ENCODE measurements at places on chromosomes 12 and 14. TPM values are rescaled to one million over a fixed set of nuclear protein-coding genes. Genes with fewer than 3 reads are reported as not detected.
A peak's percentile ranks its signal among the peaks of the same experiment; 100 is the strongest.

DNA sequence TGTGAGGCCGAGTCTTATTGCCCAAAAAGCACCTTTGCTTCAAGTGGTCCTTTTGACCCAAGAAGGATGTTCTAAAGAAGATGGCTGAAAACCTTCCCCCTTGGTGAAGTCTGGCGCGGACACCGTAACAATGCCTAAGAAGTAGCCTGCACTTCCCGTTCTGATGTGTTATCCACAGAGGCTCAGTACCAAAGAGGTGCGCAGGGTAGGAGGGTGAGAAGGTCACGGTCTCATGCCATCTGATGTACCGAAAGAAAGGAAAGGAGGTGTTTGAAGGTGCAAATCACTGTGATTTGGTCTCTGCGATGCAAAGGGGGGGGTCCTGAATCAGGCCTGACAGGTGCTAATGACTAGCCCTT, 9.9 kb downstream of the PEBP1 start:
- H3K36me3 ChIP-seq, result peaks cover 56% of the 10 kb centered on the region
- H3K27ac ChIP-seq, result no peak overlapping the region
- no peak overlapping the region for H3K4me3 ChIP-seq
- no peak for DNase-seq
- no peaks in the 10 kb centered on the region for H3K4me1 ChIP-seq

GRCh38 chr14:74333909-74334308, 14.4 kb upstream of the VRTN start:
- peak; percentile 66 for DNase-seq
- H3K27ac ChIP-seq, result no peak overlapping the region
- H3K27me3 ChIP-seq, result peaks cover 16% of the 10 kb centered on the region
- no peaks in the 10 kb centered on the region for H3K4me1 ChIP-seq

DNA sequence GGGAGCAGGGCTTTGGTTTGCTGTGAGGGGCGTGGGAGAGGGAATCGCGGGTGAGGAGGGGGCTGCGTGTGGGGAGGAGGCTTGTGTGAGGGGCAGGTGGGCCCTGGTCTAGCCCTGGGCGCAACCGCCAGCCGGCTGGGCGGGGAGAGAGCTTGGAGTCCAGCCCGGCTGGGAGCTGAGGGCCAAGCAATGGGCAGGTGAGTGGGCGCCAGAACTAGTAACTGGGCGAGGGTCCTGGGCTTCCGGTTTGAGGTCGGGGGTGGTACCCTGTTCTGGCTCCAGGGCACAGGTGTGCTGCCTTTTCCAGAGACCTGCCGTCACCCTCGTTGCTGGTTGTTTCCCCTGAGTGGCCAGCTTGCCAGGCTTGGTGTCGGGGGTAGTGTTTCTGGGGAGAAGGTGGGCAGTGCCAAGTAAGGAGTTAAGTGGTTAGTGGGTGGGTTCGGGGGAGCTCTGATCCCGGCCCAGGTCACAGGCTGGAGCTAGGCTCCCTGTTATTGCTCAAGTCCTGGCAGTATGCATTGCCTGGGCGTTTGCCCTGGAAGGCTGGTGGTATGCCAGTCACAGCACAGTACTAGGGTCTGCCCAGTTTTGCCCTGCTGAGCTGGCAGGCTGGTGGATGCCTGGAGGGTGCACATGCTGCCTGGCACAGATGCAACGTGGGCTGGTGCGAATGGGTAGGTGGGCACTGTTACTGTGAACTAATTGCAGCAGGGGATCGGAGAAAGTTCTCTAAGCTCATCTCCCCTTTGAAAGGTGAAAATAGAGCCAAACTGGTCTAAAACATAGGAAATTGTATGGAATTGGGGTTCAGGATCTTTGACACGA, 683 bp downstream of the CIPC start:
- H3K4me3 ChIP-seq, result peak overlapping the region; percentile 99
- no peaks in the 10 kb centered on the region for H3K36me3 ChIP-seq
- H3K27me3 ChIP-seq, result no peaks in the 10 kb centered on the region
- no peak for DNase-seq
- peaks cover 17% of the 10 kb centered on the region for H3K4me1 ChIP-seq

DNA sequence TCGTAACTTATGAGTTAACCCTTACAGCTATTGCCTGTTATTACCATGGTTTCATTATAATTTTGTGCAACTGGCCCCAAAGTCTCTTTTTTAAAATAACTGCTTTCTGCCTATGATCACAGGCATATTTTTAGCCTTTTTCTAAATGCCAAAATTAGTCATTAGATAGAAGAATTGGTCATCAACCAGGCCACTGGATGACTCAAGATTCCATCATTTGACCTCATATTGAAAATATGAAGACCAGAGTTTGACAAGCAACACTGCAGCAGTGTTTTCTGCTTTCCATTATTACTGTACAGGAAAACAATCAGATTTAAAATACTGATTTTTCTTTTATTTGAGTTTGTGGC, 54.7 kb upstream of the OTOGL start:
- H3K4me3 ChIP-seq, result no peak overlapping the region
- H3K27ac ChIP-seq, result peak overlapping the region; percentile 74
- no peaks in the 10 kb centered on the region for H3K36me3 ChIP-seq
- H3K27me3 ChIP-seq, result no peaks in the 10 kb centered on the region
- DNase-seq, result peak; percentile 72
- peaks cover 46% of the 10 kb centered on the region for H3K4me1 ChIP-seq

The PRIMA1 gene
- total RNA-seq, result not detected

GRCh38 chr12:12305568-12306300, 38.9 kb upstream of the LRP6 start:
- H3K4me1 ChIP-seq, result no peaks in the 10 kb centered on the region
- no peak overlapping the region for H3K27ac ChIP-seq
- H3K4me3 ChIP-seq, result no peak overlapping the region
- no peaks in the 10 kb centered on the region for H3K27me3 ChIP-seq

- H3K27ac ChIP-seq, result no peak overlapping the region
- DNase-seq, result peak; percentile 15
- H3K27me3 ChIP-seq, result no peaks in the 10 kb centered on the region
- H3K36me3 ChIP-seq, result no peaks in the 10 kb centered on the region
- H3K4me1 ChIP-seq, result peaks cover 25% of the 10 kb centered on the region
These were observed 234.0 kb upstream of the HMGA2 start for GRCh38 chr12:65590318-65590717.

GRCh38 chr14:89563471-89563870, 146.4 kb upstream of the FOXN3 start:
- DNase-seq, result no peak
- no peaks in the 10 kb centered on the region for H3K4me1 ChIP-seq
- no peaks in the 10 kb centered on the region for H3K27me3 ChIP-seq
- no peak overlapping the region for H3K27ac ChIP-seq

The OR6C2 gene
- not detected for total RNA-seq

DNA sequence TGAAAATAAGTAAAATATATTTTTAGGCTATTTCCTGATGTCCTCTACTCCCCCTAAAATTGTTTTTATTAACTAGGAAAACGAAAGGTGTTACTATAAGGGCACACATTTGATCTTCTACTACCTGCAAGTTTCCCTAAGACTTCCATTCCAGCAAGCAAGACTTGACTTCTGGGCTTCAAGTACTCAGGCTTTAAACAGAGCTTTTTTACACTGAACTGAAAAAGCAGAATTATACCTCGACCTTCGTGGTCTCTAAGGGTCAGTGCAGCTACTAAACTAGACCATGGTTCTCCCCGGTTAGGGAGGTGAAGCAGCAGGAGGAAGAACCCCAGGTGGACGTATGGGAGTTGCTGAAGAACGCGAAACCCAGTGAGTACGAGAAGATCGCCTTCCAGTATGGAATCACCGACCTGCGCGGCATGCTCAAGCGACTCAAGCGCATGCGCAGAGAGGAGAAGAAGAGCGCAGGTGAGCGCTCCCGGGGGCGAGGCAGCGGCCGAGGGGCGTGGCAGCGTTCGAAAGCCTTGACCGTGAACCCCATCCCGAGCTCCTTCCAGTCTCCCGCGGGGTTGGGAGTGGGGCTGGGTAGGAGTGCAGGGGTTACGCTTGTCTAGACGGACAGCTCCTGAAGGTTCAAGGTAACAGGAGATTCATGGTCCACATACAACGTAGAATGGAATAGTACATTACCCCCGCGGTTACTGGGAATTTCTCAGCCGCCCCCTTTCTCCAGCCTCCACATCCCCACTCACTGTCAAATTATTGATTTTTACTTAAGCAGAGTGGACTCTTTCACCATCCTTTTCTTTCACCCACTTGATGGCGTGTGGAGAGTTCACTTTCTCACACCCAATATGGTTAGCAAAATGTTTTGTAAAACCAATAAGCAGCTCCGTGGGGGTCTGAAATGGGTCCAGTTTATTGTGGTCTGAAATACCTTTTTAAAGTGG, 47.6 kb downstream of the MYBPC1 start:
- H3K36me3 ChIP-seq, result no peaks in the 10 kb centered on the region
- H3K27me3 ChIP-seq, result peaks cover 3% of the 10 kb centered on the region
- peak overlapping the region; percentile 28 for H3K4me3 ChIP-seq
- no peaks in the 10 kb centered on the region for H3K4me1 ChIP-seq

The HEBP1 gene
- 20.3 TPM for total RNA-seq

- H3K4me1 ChIP-seq, result peaks cover under 1% of the 10 kb centered on the region
- no peak for DNase-seq
- no peaks in the 10 kb centered on the region for H3K36me3 ChIP-seq
- H3K27me3 ChIP-seq, result no peaks in the 10 kb centered on the region
These were observed 261.9 kb downstream of the RAD51B start for GRCh38 chr14:68081489-68081888.

The KRT86 gene
- total RNA-seq, result under 0.01 TPM

- no peak overlapping the region for H3K27ac ChIP-seq
- no peak overlapping the region for H3K4me3 ChIP-seq
- no peaks in the 10 kb centered on the region for H3K4me1 ChIP-seq
- H3K36me3 ChIP-seq, result no peaks in the 10 kb centered on the region
- H3K27me3 ChIP-seq, result peaks cover 40% of the 10 kb centered on the region
- peak; percentile 67 for DNase-seq
These were observed 60.2 kb downstream of the PRKCH start for GRCh38 chr14:61381553-61381952.

The TGM1 gene
- 0.36 TPM for total RNA-seq

The RIN3 gene
- 10.3 TPM for total RNA-seq

DNA sequence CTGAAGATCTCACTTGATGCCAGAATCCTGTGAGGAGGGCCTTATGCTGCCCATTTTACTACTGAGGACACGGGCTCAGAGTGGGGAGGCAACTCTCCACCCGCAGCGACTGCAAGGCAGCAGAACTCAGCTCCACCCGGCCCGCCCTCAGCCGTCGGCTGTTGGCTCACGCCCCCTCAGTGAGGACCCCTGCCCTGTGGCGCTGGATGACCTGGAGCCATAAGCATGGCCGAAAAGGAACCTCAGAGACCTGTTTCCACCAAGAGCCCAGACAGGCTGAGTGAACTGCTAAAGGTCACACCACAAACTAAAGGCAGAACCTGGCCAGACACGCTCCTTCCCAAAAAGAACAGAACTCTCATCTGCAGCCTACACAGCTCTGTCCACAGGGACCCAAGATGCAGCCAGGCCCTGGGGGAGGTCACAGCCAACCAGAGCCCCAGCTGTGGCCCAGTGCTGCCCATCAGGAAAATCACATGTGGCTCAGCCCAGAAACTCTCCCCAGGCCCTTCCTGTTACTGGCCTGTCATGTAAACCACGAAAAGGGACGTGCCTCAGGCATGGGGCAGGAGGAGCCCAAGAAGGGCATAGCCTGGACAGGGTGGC, 32.8 kb downstream of the CCNK start:
- no peak overlapping the region for H3K4me3 ChIP-seq
- no peaks in the 10 kb centered on the region for H3K27me3 ChIP-seq
- H3K27ac ChIP-seq, result no peak overlapping the region
- peaks cover 24% of the 10 kb centered on the region for H3K36me3 ChIP-seq
